ENCODE measurements at places on chromosomes 11 and 22. TPM values are rescaled to one million over a fixed set of nuclear protein-coding genes. Genes with fewer than 3 reads are reported as not detected.
A peak's percentile ranks its signal among the peaks of the same experiment; 100 is the strongest.

DNA sequence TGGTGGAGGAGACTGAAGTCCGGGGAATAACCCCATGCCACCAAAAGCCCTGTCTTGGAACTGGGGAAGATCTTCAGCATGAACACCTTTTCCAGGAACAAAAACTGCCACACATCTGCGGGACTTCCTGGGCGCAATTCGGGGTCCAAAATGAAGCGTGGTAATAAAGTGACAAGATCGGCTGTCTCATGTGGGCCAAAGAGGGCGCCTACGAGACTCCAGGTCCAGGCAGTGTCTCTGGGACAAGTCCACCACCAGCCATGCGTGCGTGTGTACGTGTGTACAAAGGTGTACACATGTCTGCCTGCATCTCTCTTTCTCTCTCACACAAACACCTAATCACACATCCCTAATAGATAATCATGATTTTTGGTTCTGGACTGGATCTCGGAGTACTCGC lies 8.9 kb upstream of the MYBPC3 start:
- H3K27ac ChIP-seq, result no peak overlapping the region
- peaks cover 2% of the 10 kb centered on the region for H3K27me3 ChIP-seq
- no peak for DNase-seq
- no peaks in the 10 kb centered on the region for H3K36me3 ChIP-seq
- H3K4me1 ChIP-seq, result peaks cover 12% of the 10 kb centered on the region

The WT1 gene
- total RNA-seq, result not detected

GRCh38 chr11:117562136-117562535 lies 234.5 kb downstream of the CEP164 start:
- H3K27ac ChIP-seq, result no peak overlapping the region
- no peak overlapping the region for H3K4me3 ChIP-seq
- no peaks in the 10 kb centered on the region for H3K27me3 ChIP-seq

DNA sequence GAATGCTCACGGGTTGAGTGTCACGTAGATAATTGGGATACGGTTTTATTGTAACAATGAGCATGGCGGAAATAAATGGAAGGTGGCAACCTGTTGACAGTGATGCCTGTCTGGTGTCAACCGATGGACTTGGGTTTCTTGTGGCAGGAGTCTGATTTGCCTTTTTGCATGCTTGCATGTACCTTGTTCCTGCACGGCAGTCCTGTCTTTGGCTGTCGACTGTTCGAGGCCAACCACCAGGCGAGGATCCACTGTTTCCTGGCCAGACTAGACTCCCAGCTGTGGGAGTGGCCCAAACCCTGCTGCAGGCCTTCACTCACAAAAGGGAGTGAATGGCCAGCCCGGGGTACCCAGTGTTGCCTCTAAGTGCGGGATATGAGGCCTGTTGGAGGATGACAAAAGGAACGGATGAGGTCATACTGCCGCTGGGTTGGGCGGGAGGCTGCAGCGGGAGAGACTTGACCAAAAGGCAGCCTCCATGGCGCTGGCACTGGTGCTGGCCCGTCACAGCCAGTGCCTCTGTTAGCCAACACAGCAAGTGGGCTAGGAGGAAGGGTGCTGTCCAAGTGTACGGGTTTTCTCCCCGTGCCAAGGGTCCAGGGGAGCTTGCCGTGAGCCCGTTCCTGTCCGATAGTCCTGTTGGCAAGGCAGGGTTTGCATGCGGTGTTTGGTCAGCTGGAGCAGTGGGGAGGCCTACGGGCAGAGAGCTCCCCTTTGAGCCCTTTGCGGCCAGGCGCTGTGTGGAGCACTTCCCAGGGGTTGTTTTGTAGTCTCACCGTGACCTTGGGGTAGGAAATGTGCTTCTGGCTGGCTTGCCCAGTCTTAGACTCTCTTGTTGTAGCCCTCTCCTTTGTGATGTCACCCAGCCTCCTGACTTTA lies 974 bp downstream of the DGCR8 start:
- H3K27me3 ChIP-seq, result no peaks in the 10 kb centered on the region
- peaks cover 25% of the 10 kb centered on the region for H3K4me1 ChIP-seq
- H3K36me3 ChIP-seq, result peaks cover 22% of the 10 kb centered on the region
- peak overlapping the region; percentile 88 for H3K4me3 ChIP-seq

The ATXN10 gene
- 119 TPM for total RNA-seq

- H3K36me3 ChIP-seq, result peaks cover 56% of the 10 kb centered on the region
- H3K4me1 ChIP-seq, result peaks cover 13% of the 10 kb centered on the region
- no peaks in the 10 kb centered on the region for H3K27me3 ChIP-seq
- H3K4me3 ChIP-seq, result no peak overlapping the region
- no peak for DNase-seq
Observed at GRCh38 chr11:43907028-43907975, 26.7 kb downstream of the ALKBH3 start.

DNA sequence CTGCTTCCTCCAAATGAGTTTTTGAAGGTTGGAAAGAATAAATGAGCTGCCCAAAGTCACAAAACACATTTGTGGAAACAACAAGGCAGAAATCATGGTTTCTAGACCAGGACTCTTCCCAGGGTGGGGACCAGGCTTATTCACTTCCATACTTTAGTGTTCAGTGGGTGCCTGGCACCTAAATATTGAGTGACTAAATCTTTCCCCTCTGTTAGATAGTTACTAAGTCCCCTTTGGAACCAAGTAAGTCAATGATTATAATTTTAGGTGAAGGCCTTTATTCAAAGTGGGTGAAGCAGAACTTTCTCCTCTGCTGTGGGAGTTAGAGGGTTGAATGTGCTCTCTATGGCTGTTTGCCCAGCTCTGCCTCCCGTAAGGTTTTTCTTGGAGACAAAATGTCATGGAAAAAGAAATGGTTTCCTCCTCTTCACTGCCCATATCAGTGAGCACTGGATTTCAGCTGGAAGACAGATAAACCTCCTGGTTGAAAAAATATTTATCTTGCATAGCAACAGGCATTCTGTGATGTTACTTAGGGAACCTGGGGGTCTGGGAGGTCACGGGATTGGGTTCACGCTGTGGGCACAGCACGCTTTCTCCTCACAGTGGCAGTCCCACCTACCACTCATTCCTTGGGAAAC lies 117.8 kb downstream of the CCDC81 start:
- peaks cover 2% of the 10 kb centered on the region for H3K27me3 ChIP-seq
- H3K4me1 ChIP-seq, result no peaks in the 10 kb centered on the region
- DNase-seq, result no peak
- no peak overlapping the region for H3K27ac ChIP-seq
- H3K36me3 ChIP-seq, result no peaks in the 10 kb centered on the region

GRCh38 chr11:105719073-105719822 lies 109.4 kb downstream of the GRIA4 start:
- H3K4me3 ChIP-seq, result no peak overlapping the region
- H3K27ac ChIP-seq, result no peak overlapping the region
- no peak for DNase-seq
- H3K36me3 ChIP-seq, result no peaks in the 10 kb centered on the region
- H3K4me1 ChIP-seq, result no peaks in the 10 kb centered on the region
- H3K27me3 ChIP-seq, result no peaks in the 10 kb centered on the region

DNA sequence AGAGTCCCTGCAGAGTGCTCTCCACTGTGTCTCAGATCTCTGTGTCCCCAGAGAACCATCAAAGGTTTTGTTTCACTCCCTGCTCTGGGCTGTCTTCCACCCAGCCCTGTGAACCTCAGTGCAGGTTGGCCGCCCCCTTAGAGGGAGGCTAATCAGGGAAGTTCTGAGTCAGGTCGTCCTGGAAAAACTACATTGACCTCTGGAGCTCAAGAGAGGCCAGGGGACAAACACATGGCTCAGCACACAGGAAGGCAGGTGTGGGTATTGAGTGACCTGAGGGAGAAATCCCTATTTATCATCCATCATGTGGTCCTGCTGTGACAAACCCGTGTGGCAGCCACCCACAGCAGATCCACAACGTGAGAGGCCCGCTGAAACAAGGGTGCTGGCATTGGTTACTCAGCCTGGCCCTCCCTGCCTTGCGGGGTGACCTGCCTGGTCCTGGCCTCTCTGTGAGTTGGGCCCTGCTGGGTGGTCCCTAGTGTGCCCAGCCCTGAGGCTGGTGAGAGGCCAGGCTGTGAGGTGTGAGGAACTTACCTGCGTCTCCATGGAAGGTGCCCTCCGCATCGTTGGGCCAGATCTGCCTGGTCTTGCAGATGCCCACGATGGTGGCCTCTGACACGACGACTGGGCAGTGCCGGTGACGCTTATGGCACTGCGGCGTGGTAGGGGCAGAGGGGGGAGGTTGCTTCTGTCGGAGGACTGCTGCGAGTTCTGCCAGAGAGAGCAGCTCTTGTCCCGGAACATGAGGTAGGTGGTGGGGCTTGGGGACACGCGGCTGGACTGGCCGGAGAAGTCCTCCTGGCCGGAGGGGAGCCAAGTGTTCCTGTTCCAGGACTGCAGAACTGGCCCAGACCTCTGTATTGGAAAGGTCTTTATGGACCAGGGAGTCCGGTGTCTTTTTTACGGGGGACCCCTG lies 669 bp upstream of the BCR start:
- H3K27me3 ChIP-seq, result no peaks in the 10 kb centered on the region
- H3K4me1 ChIP-seq, result peaks cover 48% of the 10 kb centered on the region
- H3K36me3 ChIP-seq, result peaks cover 18% of the 10 kb centered on the region
- H3K27ac ChIP-seq, result peak overlapping the region; percentile 40
- no peak for DNase-seq

- no peaks in the 10 kb centered on the region for H3K4me1 ChIP-seq
- H3K27me3 ChIP-seq, result no peaks in the 10 kb centered on the region
- H3K27ac ChIP-seq, result no peak overlapping the region
- no peak overlapping the region for H3K4me3 ChIP-seq
- DNase-seq, result no peak
- peaks cover 2% of the 10 kb centered on the region for H3K36me3 ChIP-seq
Observed at GRCh38 chr11:2655016-2655719, 44.6 kb downstream of the KCNQ1OT1 start.

DNA sequence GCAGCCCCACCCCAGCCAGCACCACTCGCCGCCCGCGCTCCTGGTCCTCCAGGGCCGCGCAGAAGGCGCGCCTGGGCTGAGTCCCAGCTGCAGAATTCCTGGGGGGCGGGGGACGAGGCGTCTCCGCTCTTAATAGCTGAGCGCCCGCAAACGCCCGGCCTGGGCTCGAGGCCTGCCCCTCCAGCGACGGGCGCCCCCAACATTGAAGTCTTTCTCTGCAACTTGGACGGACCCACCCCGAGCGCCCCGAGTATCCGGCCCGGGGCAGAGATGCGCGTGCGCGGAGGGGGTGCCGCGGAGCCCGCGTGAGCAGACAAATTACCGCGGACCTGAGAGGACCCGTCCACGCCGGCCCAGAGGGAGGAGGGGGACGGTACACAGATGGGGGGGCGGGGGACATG lies 6.7 kb upstream of the SYT7 start:
- no peak overlapping the region for H3K27ac ChIP-seq
- no peak overlapping the region for H3K4me3 ChIP-seq
- no peak for DNase-seq
- peaks cover 5% of the 10 kb centered on the region for H3K4me1 ChIP-seq
- no peaks in the 10 kb centered on the region for H3K36me3 ChIP-seq

GRCh38 chr11:117095284-117096161 lies 2.7 kb downstream of the SIK3 start:
- H3K4me1 ChIP-seq, result peaks cover 67% of the 10 kb centered on the region
- DNase-seq, result no peak
- peak overlapping the region; percentile 98 for H3K4me3 ChIP-seq

DNA sequence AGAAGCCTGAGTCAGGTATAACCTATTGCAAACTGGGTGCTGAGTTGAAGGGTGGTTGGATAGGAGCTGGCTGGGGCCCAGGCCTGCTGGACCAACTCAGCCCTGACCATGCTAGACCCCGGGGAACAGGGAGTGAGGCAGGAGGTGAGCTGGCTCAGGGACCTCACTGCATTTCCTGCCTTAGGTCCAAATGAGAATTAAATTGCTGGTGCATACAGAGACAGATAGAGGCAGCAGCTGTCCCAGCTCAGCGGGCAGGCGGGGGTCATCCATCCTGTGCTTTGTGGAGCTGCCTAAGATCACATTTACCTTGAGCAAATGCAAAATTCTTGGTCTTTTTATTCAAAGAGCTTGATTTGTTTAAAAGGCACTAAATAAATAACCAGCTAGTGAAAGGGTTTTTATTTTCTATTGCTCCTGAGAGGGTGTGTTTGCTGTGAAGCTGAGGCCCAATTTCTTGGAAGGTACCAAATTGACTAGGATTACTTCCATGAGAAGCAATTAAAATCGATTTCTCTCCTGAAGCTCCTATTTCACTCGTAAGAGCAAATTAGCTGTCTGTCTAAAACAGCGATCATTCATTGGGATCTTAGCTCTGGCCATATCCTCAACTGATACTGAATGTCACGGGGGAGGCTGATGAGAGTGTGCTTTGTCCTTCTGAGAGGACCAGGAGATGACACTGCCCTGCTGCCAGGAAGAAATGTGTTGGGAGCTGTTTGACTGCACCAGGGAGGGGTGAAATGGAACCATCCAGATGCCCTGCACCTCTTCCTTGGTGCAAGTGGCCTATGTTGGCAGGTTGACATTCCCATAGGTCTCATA lies 24.9 kb downstream of the USH1C start:
- DNase-seq, result no peak
- H3K27ac ChIP-seq, result no peak overlapping the region
- peaks cover 15% of the 10 kb centered on the region for H3K27me3 ChIP-seq
- no peak overlapping the region for H3K4me3 ChIP-seq

GRCh38 chr11:121117788-121118187 lies 16.7 kb downstream of the TECTA start:
- DNase-seq, result no peak
- H3K27ac ChIP-seq, result no peak overlapping the region
- H3K36me3 ChIP-seq, result no peaks in the 10 kb centered on the region
- no peak overlapping the region for H3K4me3 ChIP-seq
- H3K4me1 ChIP-seq, result no peaks in the 10 kb centered on the region

DNA sequence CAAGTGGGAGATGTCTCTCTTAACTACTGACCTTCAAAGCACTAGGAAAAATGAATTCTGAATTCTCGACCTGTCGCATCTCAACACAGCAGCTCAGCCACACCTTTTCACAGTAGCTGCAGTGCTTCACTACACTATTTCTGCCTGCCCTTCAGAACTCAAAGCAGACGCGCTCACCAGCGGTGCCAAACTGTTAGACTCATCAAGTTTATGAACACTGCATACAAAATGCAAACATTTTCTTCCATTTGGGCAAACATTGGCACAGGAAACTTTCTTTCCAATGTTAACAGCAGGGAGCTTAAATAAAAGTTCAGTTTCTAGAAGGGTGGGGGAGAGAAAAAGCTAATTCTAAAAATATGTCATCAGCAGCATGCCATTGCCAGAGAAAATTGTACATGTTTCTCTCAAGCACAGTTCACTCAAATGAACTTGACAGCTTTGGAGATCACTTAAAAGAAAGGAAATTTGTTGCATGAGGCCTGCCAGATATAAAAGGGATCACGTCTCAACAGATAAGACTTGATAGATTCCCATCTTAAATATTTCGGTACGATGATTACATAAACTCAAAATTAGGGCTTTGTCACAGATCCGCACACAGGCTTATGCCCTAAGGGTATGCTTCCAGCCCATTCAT lies 82.7 kb downstream of the CADM1 start:
- no peak overlapping the region for H3K4me3 ChIP-seq
- H3K27me3 ChIP-seq, result no peaks in the 10 kb centered on the region
- no peaks in the 10 kb centered on the region for H3K4me1 ChIP-seq
- no peak for DNase-seq
- H3K36me3 ChIP-seq, result no peaks in the 10 kb centered on the region

The APOL5 gene
- total RNA-seq, result not detected

All from activated T-helper 2 cell treated with anti-CD3 and anti-CD28 coated beads, Interferon-gamma antibody, Interleukin-2, Interleukin-4, amounts not matched to agents 10 μg/mL and 5 μg/mL and 100 μg/mL, durations not matched to agents 14 hours and 24 hours and 36 hours (primary cell).